Natural killer cell treated with Interleukin-12 subunit alpha and Interleukin-12 subunit beta and Interleukin-15 and Interleukin-18, amount 100 ng/mL, for 72 hours (primary cell): ENCODE measurements at places on chromosomes 5 and 9. TPM values are rescaled to one million over a fixed set of nuclear protein-coding genes. Genes with fewer than 3 reads are reported as not detected.

- H3K27me3 ChIP-seq, result no peaks in the 10 kb centered on the region
- H3K4me3 ChIP-seq, result no peak overlapping the region
- H3K36me3 ChIP-seq, result no peaks in the 10 kb centered on the region
- no peaks in the 10 kb centered on the region for H3K4me1 ChIP-seq
- no peak overlapping the region for H3K27ac ChIP-seq
- DNase-seq, result no peak
These were observed 126.1 kb upstream of the EFNA5 start for GRCh38 chr5:107796797-107797196.

PTBP3 gene
- 123 TPM for total RNA-seq

KLF9 gene
- 4.0 TPM for total RNA-seq

- H3K27me3 ChIP-seq, result no peaks in the 10 kb centered on the region
- peaks cover 15% of the 10 kb centered on the region for H3K36me3 ChIP-seq
- H3K4me1 ChIP-seq, result no peaks in the 10 kb centered on the region
- H3K27ac ChIP-seq, result no peak overlapping the region
These were observed 443.8 kb upstream of the CYLC2 start for GRCh38 chr9:102551346-102551745.

DNA sequence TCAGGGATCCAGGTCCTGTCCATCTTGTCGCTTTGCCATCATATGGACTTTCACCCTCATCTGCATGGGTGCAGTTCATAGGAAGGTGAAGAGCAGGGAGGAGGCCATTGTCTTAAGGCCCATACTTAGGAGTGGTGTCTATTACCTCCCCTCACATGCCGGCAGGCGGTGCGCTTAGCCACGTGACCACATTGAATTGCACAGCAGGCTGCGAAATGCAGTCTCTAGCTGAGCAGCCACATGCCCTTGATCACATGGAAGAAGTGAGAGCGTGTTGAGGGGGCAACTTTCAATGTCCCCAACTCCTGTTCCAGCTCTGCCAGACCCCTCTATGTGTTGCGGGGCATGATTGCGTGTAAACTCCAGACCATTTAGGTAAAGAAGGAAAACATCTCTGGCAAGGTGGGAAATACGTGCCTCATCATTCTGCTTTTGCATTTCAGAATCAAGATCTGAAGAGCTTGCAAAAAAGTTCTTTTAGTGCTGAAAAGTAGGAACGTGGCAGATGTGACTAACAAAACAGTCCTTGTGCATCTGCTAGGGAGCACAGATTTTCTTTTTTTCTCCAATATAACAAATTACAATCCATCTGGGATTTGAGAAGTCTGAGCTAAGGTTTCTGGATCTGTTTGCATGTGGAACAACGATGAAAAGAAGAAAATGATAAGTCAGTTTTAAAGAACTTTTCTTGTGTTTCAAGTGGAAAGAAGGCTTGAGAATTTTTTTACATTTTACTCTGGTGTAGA, 34.4 kb downstream of the ROPN1L start:
- H3K4me1 ChIP-seq, result peaks cover 2% of the 10 kb centered on the region
- no peak overlapping the region for H3K27ac ChIP-seq
- no peak for DNase-seq

DNA sequence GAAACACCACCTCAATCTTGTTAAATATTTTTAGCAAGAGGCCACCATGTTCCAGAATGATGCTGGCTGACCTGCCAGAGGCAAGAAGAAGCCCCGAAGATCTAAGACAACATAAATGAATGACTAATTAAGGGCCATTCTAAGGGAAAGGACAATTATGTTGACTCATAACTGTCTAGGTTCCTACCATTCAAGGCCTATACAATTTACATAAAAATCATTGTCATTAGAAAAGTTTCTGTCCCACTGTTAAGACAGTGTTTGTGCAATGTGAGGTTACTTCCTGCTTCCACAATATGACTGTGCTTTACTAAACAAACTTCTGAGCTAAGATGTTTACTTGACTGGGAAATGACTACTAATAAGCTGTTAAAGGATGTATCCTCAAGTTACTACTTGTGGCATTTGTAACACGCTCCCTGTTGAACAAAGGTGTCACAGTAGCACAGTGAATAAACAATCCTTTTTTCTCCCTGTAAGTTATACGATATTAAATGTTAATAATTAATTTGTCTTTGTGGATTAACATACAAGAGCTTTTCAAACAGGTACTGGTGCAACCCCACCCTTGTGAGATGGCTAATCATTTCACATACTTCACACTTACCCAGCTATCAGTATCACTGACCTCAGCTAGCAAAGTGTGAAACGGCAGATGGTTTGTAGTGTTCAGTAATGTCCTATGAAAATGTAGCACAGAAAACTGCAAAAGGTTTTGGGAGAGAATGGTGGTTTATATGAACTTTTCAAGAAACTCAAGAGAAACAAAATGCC, 195.8 kb downstream of the EFNA5 start:
- DNase-seq, result peak; percentile 63
- peak overlapping the region; percentile 95 for H3K27ac ChIP-seq
- H3K27me3 ChIP-seq, result no peaks in the 10 kb centered on the region
- peaks cover 73% of the 10 kb centered on the region for H3K4me1 ChIP-seq
- H3K4me3 ChIP-seq, result peak overlapping the region; percentile 88
- peaks cover 6% of the 10 kb centered on the region for H3K36me3 ChIP-seq

GRCh38 chr5:151612689-151613427, 21.7 kb upstream of the FAT2 start:
- DNase-seq, result no peak
- peaks cover 14% of the 10 kb centered on the region for H3K4me1 ChIP-seq
- H3K27me3 ChIP-seq, result peaks cover 6% of the 10 kb centered on the region
- no peak overlapping the region for H3K4me3 ChIP-seq

DNA sequence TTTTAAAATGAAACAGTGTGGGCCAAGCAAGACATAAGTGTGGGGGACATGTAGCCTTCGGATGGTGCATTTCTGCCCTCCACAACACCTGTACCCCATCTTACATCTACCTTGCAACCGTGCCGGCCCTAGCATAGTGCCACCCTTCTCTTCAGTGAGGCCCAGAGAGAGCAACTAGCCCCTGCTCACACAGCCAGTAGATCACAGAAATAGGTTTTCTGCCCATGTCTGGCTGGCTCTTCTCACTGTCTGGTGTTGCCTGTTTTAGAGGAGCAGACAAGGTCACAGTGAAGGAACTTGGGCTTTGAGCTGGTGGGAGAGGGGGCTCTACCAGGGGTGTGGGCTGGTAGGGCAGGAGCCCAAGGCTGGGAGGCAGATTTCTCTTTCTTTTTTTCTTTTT, 11.1 kb downstream of the PDLIM7 start:
- no peak overlapping the region for H3K4me3 ChIP-seq
- H3K36me3 ChIP-seq, result no peaks in the 10 kb centered on the region
- no peak overlapping the region for H3K27ac ChIP-seq
- no peak for DNase-seq
- H3K27me3 ChIP-seq, result no peaks in the 10 kb centered on the region

PCDHA6 gene
- not detected for total RNA-seq

DNA sequence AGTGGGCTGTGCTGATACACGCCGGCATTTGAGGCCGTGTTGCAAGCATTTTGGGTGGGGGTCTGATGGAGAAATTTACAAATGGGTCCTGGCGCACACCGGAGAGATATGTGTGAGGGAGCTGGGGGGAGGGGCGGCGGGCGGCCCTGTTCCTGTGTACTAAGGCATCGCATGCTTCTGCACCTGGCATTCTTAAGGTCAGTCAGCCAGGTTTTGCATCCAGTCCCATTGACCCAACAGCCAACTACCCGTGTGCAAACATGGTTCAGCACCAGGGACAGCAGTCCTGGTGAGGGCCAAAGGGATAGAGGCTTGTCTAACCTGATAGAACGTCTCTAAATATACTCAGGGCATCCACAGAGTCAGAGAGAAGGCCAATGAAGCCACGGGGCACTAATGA, 839 bp downstream of the GABRG2 start:
- DNase-seq, result no peak
- H3K27ac ChIP-seq, result no peak overlapping the region
- H3K4me3 ChIP-seq, result no peak overlapping the region
- H3K4me1 ChIP-seq, result no peaks in the 10 kb centered on the region
- no peaks in the 10 kb centered on the region for H3K36me3 ChIP-seq

CATSPER3 gene
- total RNA-seq, result not detected

WNT8A gene
- total RNA-seq, result not detected

DNA sequence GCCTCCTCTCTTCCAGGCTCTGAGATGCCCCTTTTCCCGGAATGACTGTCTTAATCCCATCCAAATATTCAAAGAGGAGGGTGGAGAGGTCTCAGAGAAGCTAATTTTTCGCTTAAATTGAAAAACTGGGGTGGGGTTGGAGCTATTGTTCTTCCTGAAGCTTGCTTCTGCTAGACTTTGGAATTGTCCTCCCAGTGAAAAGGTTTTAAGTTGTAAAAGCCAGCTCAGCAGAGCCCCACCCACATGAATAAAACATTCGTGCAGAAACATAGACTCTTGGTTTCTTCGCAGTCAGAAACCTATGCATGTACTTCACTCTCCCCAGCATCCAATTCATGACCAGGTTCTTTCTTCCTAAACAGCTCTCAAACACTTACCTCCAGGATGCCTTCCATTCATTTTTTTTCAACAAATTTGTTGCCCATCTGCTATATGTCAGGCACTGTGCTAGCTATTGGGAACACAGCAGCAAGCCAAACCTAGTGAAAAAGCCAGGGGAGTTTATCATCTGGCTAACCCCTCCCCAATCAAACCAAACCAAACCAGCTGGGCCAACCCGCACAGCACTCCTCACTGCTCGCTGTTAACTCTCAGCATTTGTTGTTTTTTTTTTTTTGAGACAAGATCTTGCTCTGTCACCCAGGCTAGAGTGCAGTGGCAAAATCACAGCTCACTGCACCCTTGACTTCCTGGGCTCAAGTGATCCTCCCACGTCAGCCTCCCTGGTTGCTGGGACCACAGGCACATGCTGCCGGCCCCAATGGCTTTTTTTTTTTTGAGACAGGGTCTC, 37.9 kb upstream of the OCLN start:
- no peaks in the 10 kb centered on the region for H3K27me3 ChIP-seq
- H3K36me3 ChIP-seq, result no peaks in the 10 kb centered on the region
- no peaks in the 10 kb centered on the region for H3K4me1 ChIP-seq
- H3K4me3 ChIP-seq, result no peak overlapping the region
- H3K27ac ChIP-seq, result no peak overlapping the region

SCGB3A1 gene
- total RNA-seq, result not detected

GRCh38 chr5:174356536-174356935, 311.0 kb downstream of the NSG2 start:
- no peak overlapping the region for H3K4me3 ChIP-seq
- H3K27me3 ChIP-seq, result peaks cover 9% of the 10 kb centered on the region
- H3K36me3 ChIP-seq, result peaks cover 1% of the 10 kb centered on the region

DNA sequence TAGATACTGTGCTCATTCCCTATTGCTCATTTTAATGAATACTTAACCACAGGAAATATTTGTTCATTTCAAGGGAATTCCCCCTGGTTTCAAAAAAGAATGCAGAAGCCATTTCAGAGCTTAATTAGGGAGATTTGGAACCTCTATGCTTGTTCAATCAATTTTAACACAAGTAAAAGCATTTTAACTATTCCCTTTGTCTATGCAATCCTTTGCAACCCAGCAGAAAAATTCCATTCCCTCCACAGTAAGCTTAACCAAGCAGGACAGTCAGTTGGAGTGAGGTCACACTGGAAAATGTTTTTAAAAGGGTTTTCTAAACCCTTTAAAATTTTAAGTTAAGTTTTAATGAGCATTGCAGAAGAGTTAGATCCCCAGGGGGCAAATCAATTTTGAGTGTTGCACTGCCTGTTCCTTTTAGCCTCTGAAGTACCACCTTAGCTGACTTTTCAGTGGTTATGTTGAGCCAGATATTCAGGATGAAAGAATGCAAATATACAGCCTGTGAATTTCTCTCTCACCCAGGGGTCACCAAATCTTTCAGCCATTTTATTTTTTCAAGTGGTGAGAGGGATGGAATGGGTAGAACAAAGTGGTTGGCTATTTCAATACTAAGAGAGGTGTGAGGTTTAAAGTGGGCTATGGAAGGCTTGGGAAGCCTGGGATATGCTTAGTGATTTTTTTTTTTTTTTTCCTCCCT, 356.2 kb upstream of the NUDT12 start:
- no peaks in the 10 kb centered on the region for H3K27me3 ChIP-seq
- H3K36me3 ChIP-seq, result no peaks in the 10 kb centered on the region
- no peak for DNase-seq
- H3K27ac ChIP-seq, result no peak overlapping the region

DNA sequence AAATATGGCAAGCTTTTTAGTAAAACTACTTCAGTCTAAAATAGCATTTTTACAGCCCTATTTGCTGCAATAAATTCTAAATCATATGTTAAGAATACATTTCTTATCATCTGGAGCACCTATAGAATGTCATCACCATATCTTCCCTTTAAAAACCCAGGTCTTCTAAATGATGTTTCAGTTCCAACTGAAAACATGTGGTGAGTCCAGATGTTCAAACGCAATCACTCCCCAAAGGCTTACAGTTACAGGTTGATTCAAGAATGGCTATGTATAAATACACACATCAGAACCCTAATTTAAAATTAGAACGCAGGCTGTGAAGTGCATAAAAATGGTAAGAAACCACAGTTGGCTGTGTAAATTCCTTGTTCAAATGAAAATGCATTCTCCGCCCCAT, 796.3 kb downstream of the MAT2B start:
- DNase-seq, result no peak
- H3K27me3 ChIP-seq, result no peaks in the 10 kb centered on the region
- H3K36me3 ChIP-seq, result no peaks in the 10 kb centered on the region
- no peak overlapping the region for H3K27ac ChIP-seq
- no peaks in the 10 kb centered on the region for H3K4me1 ChIP-seq
- H3K4me3 ChIP-seq, result no peak overlapping the region

- H3K4me1 ChIP-seq, result peaks cover 44% of the 10 kb centered on the region
- no peaks in the 10 kb centered on the region for H3K27me3 ChIP-seq
- no peak overlapping the region for H3K4me3 ChIP-seq
- DNase-seq, result peak; percentile 76
- peak overlapping the region; percentile 84 for H3K27ac ChIP-seq
- H3K36me3 ChIP-seq, result peaks cover 38% of the 10 kb centered on the region
These were observed 9.7 kb downstream of the ORM2 start for GRCh38 chr9:114339130-114339908.

CBY3 gene
- total RNA-seq, result not detected

GRCh38 chr5:126124706-126125345, 298.4 kb upstream of the GRAMD2B start:
- H3K36me3 ChIP-seq, result no peaks in the 10 kb centered on the region
- no peak overlapping the region for H3K4me3 ChIP-seq
- H3K27me3 ChIP-seq, result no peaks in the 10 kb centered on the region

DNA sequence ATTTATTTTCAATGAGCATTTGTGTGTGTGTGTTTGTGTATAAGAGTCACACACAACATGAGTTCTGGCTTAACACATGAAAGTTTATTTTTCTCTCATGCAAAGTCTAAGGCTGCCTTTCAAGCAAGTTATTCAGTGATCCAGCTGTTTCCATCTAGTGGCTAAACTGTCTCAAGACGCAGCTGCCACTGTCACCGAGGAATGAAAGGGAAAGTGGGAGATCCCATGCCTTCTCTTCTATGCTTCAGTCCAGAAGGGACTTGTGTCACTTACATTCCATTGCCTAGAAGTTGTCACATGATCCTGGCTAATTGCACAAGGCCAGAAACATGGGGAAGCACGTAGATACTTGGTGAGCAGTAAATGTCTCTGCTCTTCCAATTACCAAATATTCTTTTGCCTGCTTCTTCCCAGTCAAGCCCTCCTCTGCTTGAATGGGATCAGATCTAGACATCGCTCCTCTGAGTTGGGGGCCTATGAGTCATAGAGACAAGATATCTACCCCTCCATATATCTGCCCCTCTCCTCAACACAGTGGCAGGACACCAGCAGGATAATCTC, 30.4 kb upstream of the SLIT3 start:
- peaks cover 24% of the 10 kb centered on the region for H3K27me3 ChIP-seq
- H3K36me3 ChIP-seq, result no peaks in the 10 kb centered on the region
- no peak overlapping the region for H3K4me3 ChIP-seq
- H3K27ac ChIP-seq, result no peak overlapping the region

ADAMTS12 gene
- not detected for total RNA-seq

- no peaks in the 10 kb centered on the region for H3K27me3 ChIP-seq
- H3K4me1 ChIP-seq, result peaks cover 14% of the 10 kb centered on the region
- no peak overlapping the region for H3K4me3 ChIP-seq
- no peak for DNase-seq
These were observed 14.4 kb upstream of the CCDC69 start for GRCh38 chr5:151238303-151238741.
